HTR-8/SVneo (cell line): ENCODE measurements at places on chromosomes 7 and 10.

DNA sequence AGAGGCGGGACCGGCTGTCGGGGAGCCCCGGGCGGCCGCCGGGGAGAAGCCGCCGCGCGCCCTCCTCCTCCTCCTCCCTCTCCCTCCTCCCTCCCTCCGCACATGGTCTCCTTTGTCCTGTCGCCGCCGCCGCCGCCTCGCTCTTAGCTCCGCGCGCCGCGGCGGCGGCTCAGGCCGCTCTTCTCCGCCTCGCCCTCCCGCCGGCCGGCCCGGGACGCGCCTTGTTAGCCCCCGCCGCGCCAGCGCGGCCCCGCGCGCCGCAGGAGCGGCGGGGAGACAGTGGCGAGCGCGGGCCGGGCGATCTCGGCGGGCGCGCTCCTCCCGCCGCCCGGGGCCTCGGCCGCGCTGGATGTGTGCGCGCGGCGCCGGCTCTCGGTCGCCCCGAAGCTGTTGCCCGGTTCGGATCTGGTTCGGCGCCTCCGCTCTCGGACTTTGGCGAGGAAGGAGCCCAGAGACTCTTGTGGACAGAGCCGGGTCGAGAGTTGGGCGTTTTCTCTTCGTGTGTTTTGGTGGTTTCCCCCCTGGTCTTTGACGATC, 437.4 kb upstream of the GALNT17 start:
- DNase-seq = no peak

GRCh38 chr10:47039562-47039913, 128.3 kb downstream of the PTPN20 start:
- no peak for DNase-seq

- no peak for DNase-seq
Measured at GRCh38 chr7:70316745-70317144, 718.5 kb downstream of the AUTS2 start.

DNA sequence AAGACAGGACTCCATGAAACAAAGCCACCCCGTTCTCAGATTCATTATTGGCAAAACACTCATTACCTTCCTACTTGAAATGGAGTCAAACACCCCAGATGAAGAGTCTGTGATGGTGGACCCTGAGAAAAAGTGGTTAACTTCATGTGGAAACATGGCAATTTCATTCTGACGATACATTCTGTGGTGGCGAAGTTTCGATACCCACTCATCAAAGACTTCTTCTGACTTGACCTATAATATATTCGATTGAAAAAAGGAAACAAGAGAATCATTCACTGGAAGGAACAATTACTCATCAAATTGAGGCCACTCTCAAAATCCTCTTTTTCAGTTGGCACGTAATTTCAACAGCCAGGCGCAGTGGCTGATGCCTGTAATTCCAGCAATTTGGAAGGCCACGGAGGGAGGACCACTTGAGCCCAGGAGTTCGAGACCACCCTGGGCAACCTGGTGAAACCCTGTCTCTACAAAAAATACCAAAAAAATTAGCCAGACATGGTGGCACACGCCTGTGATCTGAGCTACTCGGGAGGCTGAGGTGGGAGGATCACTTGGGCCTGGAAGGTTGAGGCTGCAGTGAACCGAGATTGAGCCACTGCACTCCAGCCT, 108.8 kb upstream of the GSDME start:
- DNase-seq = no peak

GRCh38 chr10:2731940-2732339, 335.4 kb upstream of the PFKP start:
- DNase-seq = no peak

- DNase-seq = no peak
Measured at GRCh38 chr7:77386165-77386822, 29.9 kb downstream of the GSAP start.

GRCh38 chr10:86423739-86424138, 57.1 kb upstream of the GRID1 start:
- no peak for DNase-seq

GRCh38 chr7:101884671-101885596, 67.5 kb downstream of the CUX1 start:
- DNase-seq = no peak

DNA sequence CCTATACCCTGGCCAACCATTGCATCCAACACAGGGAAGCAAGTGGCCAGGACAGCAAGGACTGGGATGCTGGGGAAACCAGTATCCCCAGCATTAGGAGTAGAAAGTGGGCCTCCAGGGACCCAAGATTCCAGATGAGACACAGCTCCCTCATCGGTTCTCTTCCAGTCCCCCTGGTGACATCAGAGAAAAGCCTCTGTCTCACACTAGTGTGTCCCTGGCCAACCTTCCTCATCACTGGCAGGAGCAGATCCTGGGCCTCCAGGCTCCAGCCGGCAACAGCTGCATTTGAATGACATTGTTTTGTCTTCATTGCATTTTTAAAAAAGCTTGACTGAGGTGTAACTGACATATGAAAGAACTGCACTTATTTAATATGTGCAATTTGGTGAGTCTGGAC, 177.3 kb upstream of the LYZL2 start:
- DNase-seq = no peak

GRCh38 chr10:133169173-133169947, 9.3 kb downstream of the KNDC1 start:
- DNase-seq = no peak

DNA sequence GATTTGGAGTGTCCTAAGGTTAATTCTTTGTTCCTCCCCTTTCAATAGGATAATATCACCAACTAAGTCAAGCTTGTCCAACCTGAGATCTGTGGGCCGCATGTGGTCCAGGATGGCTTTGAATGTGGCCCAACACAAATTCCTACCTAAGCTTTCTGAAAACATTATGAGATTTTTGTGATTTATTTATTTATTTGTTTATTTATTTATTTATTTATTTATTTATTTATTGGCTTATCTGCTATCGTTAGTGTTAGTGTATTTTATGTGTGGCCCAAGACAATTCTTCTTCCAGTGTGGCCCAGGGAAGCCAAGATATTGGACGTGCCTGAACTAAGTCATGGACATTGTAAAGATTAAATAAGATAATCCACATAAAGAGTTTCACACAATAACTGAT, 446.0 kb downstream of the PARD3 start:
- no peak for DNase-seq

- DNase-seq = peak; percentile 44
Measured at GRCh38 chr7:1811850-1812508, 141.9 kb downstream of the ELFN1 start.

- peak; percentile 20 for DNase-seq
Measured at GRCh38 chr10:91043173-91043910, 122.5 kb upstream of the ANKRD1 start.

DNA sequence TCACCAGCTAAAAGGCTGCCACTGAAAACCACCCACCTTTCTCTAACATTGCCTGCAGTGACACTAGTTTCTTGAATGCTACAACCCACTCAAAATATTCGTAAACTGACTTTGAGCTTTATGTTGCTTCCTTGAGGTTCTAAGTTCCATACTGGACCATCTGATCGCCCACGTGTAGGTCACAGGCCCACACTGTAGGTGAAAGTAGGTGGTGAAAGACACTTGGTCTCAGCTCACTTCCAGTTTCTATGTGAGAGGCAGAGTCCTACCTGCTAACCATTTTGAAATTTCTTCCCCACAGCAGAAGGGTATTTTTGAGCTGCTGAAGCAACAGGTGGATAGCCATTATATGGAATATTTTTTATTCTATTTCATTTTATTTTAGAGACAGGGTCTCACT, 97.3 kb downstream of the MYO3A start:
- no peak for DNase-seq

GRCh38 chr7:133936074-133936473, 191.1 kb upstream of the LRGUK start:
- DNase-seq = no peak

- no peak for DNase-seq
Measured at GRCh38 chr10:13573960-13574359, 12.8 kb upstream of the PRPF18 start.

GRCh38 chr10:10872764-10873163, 144.9 kb upstream of the CELF2 start:
- DNase-seq = no peak

- no peak for DNase-seq
Measured at GRCh38 chr10:113554214-113554613, 1.4 kb downstream of the HABP2 start.

GRCh38 chr7:27961255-27961654, 219.3 kb downstream of the JAZF1 start:
- DNase-seq = peak; percentile 65

- no peak for DNase-seq
Measured at GRCh38 chr10:95285556-95285955, 5.2 kb downstream of the PDLIM1 start.

DNA sequence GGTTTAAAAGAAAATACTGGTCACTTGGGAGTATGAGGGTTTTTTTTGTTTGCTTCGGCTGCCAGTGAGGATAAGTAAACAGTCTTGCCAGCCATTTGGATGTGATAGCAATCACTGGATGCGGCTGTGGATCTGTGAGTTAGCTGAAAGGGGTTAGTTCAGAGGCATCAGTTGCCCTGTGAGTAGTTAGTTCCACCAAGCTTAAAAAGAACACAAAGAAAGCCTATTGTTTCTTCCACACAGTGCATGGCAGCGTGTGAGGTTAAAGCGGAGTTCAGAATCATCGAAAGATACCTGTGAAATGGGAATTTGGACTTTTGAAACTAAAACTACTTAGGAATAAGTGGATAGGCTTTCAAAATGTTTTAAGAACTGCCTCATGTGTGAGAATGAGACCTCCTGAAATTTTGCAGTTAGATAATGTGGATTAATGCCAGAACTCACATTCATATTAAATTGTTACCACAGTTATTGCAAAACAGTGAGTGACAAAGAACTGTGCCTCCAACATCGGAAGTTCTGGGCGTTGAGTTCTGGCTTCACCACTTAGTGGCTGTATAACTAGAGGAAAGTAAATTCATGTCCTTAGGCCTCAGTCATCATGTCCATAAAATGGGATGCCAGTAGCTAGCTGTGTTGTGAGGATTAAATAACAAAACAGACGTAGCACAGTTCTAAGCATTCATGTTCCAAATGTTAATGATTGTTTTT, 31.3 kb downstream of the KIAA1217 start:
- no peak for DNase-seq

GRCh38 chr10:80504158-80504811, 33.4 kb upstream of the SH2D4B start:
- no peak for DNase-seq

GRCh38 chr7:155066417-155066950, 3.6 kb upstream of the HTR5A start:
- DNase-seq = no peak

- no peak for DNase-seq
Measured at GRCh38 chr10:49222170-49222569, 34.0 kb upstream of the TMEM273 start.

DNA sequence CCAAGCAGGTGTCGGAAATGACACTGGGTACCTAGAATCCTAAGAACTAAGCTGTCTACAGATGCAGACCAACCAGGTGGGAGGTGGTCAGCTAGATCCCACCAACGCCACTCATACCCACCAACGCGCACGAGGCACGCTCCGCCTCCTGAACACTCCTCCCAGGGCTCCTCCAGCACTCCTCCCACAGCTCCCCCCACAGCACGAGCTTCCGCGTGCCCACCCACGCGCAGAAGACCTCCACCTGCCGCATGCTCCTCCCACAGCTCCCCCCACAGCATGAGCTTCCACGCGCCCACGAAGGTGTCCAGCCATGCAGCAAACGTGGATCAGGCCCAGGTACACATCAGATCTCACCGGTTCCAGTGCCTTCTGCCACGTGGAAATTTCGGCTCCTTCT, 196.0 kb downstream of the MAD1L1 start:
- no peak for DNase-seq

GRCh38 chr7:100585511-100586265, at the start of gene LRCH4:
LRCH4 (minus strand) TSS chr7:100586129; CDS start chr7:100586100, 29 bp downstream.
- peak; percentile 95 for DNase-seq

DNA sequence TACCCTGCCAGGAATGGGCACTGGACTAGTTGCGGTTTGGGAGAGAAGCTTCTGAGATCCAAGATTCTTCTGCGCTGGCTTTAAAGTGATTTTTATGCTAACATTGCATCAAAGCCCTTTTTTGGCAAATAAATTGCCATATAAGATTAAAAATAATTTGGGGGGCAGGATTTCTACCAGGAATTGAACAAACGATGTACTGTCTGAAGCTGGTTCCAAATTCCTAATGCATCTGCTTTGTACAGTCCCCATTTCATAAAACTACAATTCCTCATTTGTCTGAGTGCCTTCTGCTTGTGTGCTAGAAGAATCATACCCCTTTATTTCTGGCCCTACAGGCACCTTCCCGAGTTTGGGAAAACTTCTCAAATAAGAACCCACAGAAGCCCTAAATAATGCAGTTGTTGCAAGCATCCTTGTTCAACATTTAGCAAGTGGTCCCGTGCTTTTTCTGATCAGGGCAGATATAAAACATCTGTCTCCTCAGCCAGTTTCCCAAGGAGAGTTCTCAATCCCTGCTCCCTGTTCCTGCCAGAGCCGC, 349.7 kb downstream of the PTEN start:
- DNase-seq = no peak

DNA sequence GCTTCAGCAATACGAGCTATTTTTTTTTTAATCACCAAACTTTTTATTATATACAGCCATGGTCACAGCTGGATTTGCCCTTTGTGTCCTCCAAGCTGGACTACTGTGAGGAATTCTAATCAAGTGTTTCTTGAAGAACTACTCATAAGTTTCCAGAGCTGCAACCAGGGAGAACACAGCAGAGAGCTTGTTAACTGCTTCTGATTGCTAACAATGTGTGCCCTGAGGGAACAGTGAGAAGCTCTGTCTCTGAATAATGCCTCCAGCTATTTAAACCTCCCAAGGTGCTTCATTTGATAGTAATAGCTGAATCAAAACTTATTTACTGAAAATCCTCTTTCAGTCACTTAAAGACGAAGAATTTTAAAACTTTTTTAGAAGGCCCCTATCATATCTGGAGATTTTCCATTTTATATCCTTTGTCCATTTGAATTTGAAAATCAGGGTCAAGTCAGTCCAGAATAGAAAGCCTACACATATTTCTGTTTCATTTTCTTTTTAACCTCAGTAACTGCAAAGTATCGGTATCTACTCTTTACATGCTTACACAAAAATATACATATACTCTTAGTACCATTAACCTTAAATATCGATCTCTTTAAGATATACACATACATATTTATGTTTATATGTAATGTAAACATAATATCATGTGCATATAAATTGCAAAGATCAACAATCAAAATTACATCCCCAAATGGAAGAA, 1024.2 kb downstream of the GRM8 start:
- no peak for DNase-seq

GRCh38 chr10:63120554-63120953, 12.6 kb upstream of the NRBF2 start:
- DNase-seq = no peak

DNA sequence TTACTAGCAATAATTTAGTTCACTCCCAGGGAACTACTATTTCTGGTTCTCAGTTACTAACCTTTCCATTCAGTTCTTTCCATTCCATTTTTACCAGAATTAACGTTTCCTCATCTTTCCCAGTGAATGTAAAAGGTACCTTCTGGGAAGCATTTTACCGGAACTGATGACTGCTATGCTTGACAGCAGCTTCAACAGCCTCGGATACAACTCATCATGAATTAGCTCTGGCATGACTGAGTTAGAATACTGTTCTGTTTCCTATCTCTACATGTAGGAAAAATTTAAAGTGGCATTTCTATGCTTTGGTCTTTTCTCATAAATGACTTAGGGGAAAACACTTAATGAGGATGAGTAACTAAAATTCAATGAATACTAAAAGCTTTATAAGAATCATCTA, 18.6 kb downstream of the TAS2R41 start:
- no peak for DNase-seq
